Suppressor macrophage treated with lipopolysaccharide for 1 hour (primary cell): ENCODE measurements at places on chromosomes 4 and X.

GRCh38 chrX:44506678-44507077 lies 36.0 kb downstream of the FUNDC1 start:
- DNase-seq, result no peak

- no peak for DNase-seq
Measured at GRCh38 chr4:6235012-6235411, 34.6 kb upstream of the WFS1 start.

GRCh38 chr4:178026999-178027398 lies 584.8 kb upstream of the AGA start:
- no peak for DNase-seq

- DNase-seq, result no peak
Measured at GRCh38 chr4:185710487-185710995, 101.5 kb downstream of the SORBS2 start.

DNA sequence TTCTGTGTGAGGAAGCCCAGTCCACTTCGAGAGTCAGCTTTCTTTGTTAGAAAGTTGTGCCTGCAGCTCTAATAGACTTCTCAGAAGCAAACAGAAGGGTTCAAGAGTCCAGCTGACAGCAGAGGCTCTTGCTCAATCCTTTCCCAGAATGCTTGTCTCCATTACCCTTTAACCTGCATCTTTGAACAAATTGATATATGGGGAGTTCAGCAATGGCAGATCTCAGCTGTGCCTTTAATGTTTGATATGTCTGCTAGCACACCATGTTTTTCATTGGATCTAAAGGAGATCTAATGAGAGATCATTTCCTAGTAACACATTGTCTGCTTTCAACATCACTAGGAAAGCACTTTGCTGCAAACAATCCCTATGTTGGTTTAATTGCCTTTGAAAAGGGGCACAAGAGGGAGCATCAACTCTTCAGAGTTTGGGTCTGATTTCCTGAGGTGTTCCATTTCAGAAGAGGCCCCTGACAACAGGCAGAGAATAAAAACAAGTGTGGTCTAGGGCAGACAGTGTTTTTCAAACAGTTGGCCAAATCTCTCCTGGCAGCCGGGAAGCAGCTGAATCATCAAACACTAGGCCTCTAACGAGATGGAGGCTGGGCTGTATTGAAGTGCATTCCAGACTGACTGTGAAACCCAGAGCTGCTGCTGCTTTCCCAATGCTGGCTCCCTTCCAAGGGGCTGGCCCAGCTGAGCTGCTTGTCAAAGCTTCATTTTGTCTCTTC lies 55.5 kb downstream of the LUZP4 start:
- peak; percentile 17 for DNase-seq

GRCh38 chrX:30246769-30247489 lies at the start of gene MAGEB1:
TSS of gene MAGEB1 (plus strand) at chrX:30247146. CDS start at chrX:30250494, 3,348 bp downstream.
- no peak for DNase-seq

DNA sequence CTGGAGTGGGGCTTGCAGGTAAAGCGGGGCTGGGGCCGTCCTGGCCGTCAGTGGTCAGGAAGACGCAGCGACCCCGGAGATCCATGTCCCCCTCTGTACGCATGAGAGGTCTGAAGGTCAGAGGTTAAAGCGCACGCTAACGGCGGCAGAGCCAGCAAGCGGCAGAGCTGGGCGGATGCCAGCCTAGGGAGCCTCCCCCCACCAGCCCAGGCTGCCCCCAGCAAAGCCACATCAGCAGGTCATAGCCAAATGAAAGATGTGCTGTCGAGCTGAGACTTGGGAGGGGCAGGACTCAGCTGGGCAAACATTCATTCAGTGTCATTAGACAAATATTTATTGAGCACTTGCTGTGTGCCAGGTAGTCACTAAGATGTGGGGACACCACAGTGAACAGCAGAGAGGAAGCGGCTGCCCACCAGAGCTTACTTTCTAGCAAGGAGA lies 593 bp upstream of the JAKMIP1 start:
- no peak for DNase-seq

- DNase-seq, result no peak
Measured at GRCh38 chr4:114780205-114780604, 181.6 kb downstream of the UGT8 start.

DNA sequence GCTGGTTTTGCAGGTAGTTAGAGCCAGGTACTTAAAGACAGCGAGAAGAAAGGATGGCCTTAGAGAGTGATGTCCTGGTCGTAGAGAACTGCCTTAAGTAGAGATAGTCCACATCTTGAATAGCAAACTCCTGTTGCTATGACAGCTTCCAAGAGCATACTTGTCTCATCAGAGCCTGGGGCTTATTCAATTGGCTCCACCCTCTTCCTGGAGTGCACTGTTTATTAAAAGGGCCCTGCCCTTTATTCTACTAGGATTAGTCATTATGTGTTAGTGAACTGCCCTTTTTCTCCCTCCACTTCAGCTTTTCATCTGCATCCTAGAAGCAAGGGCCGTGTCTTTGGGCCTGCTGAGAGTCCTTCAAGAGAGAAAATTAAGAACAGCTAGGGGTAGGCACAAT lies 94.5 kb upstream of the EOLA2 start:
- DNase-seq, result no peak

DNA sequence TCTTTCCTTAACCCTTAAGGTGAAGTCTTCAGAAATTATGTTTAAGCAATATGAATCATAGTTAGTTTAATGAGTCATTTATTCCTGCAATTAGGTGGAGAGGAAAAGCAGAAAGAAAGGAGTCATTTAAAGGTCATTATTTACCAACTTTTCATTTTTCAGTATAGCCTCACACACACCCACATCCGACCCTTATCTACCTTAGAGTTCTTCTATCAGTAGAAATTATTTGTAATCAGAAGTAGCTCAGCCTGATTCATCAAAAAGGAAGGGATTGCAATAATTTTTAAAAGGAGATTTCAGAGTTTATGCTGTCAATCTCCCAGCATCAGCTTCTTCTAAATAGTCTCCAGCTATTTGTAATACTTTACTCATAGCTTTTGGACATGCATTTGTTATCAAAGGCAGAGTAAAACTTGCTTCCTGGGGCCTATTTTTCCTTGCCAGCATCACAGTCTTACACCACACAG lies 5.9 kb downstream of the ANXA10 start:
- no peak for DNase-seq

- DNase-seq, result no peak
Measured at GRCh38 chr4:76447393-76447851, 12.4 kb downstream of the SHROOM3 start.

- DNase-seq, result no peak
Measured at GRCh38 chr4:102529977-102530376, 28.8 kb downstream of the NFKB1 start.

GRCh38 chr4:153211986-153212728 lies 7.9 kb downstream of the TRIM2 start:
- peak; percentile 45 for DNase-seq

GRCh38 chr4:140281828-140282552 lies 91.5 kb upstream of the SCOC start:
- peak; percentile 43 for DNase-seq

DNA sequence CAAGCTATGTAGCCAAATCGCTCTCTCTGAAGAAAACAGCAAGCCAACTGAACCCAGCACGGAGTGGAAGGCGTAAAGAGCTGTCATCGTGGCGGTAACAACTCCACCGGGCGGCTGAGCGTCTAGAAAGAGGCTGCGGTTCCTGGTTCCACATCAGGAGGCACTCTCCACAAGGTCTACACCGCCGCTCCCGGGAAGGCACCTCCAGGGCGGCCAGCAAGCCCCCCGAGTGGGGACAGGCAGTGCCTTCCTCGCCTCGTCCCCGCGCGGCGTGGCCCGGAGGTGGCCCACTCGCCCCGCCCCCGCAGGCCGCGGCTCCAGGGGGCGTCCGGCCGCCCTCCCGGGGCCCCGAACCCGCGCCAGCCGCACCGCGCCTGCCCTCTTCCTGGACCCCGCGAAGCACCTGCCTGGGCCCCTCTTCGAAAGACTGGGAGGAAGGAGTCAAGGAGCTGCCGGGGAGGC lies 755 bp downstream of the KLHL8 start:
- DNase-seq, result peak; percentile 67

- no peak for DNase-seq
Measured at GRCh38 chrX:107119283-107119682, 661 bp upstream of the RBM41 start.

GRCh38 chrX:149313871-149314371 lies 191.2 kb downstream of the IDS start:
- DNase-seq, result no peak

GRCh38 chr4:87035881-87036509 lies 101.2 kb downstream of the AFF1 start:
- DNase-seq, result no peak

- DNase-seq, result peak; percentile 6
Measured at GRCh38 chrX:36908801-36909675, 99.1 kb upstream of the FAM47C start.

DNA sequence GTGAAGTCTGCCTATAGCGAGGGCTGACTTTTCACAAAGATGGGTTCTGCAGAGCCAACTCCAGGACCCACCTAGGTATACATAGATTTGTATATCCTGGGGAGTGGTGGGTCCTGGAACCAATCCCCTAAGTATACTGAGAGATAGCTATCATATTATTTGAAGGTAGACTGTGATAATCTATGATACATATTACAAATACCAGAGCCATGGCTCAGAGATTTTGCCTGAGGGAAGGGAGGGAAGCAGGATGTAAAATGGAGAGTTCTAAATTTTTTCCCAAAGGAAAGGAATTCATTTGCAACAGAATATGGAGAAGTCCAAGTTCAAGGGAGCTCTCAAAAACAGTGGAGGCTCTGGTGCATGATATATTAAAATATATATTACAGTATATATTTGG lies 7.2 kb downstream of the TCEAL3 start:
- no peak for DNase-seq

DNA sequence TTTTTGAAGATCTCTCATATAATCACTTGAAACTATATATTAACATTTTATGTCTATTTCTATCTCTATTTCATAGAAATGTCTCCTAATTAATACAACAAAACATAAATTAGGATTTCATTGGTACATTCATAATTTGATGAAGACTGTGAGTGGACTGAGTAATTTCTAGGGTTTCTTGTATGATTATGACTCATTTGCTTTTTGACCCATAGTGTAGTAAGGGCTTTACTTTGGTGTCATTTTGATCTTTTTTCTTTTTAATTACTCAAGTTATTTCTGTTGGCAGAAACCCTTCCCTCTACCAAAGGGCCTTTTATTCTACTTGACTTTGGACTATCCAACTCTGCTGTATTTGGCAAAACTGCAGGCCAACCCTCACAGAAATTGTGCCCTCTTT lies 207.9 kb upstream of the MAGEB16 start:
- DNase-seq, result no peak

DNA sequence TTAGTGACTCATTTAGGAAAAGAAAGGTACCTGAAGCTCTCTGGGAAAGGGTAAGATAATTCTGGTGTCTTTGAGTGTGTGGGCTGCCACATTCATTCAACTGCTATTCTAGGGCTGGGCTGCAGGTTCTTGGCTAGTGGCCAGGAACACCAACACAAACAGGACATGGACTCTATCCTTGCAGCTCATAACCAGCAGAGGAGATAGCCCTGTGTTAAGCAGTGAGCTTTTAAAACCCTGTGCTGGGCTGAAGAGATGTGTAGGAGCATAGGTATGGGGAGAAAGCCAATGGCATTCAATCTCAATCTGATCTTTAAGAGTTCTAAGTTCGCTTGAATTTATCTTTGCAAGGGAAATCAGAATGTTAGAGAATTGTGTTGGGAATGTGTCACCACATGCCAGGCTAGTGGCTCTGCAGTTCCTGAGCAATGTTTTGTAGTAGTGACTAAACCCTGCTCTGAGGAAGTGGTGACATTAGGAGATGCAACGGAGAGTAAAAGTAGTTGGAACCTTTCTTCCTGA lies 39.2 kb downstream of the SGMS2 start:
- peak; percentile 46 for DNase-seq

DNA sequence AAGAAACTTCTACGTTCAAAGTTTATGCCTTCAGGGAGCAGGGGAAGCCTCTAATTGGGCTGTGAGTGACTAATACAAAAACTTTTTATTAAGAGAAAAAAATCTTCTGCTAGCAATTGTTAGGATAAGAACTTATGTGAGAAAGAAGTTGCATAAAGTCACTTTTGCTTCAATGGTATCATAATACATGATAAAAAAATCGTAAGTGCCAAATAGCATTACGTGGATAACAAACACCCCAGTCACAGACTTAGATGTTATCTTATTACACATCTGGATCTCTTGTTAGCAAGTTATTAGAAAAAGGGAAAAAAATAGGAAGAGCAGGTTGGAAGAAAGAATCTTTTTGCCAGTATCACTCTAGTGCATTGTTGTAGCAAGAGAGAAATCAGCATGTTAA lies 4.2 kb upstream of the NDST4 start:
- no peak for DNase-seq

GRCh38 chrX:20685652-20686051 lies 418.9 kb upstream of the RPS6KA3 start:
- no peak for DNase-seq
